ENCODE measurements at places on chromosomes 3 and 15.

DNA sequence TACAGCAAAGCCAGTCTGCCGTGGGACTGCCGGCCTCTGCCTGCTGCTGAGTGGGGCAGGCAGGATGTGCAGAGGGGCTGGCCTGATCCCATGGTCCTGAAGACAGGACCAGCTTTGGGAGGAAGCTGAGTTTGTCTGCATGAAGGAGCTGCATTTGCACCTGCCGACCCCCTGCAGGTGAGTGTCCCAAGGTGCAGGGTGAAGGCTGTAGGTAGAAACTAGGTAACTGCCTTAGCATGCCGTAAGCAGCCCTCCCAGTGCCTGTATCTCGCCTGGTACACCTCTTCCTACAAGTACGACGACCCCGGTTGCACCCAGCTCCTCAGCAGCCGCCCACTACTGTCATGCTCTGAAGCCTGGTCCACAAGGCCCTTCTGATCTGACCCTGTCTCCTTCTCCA is 34.9 kb downstream of the AMOTL2 start:
- DNase-seq: no peak

- no peak for DNase-seq
Observed at GRCh38 chr15:29143293-29143692, 126.3 kb downstream of the NSMCE3 start.

DNA sequence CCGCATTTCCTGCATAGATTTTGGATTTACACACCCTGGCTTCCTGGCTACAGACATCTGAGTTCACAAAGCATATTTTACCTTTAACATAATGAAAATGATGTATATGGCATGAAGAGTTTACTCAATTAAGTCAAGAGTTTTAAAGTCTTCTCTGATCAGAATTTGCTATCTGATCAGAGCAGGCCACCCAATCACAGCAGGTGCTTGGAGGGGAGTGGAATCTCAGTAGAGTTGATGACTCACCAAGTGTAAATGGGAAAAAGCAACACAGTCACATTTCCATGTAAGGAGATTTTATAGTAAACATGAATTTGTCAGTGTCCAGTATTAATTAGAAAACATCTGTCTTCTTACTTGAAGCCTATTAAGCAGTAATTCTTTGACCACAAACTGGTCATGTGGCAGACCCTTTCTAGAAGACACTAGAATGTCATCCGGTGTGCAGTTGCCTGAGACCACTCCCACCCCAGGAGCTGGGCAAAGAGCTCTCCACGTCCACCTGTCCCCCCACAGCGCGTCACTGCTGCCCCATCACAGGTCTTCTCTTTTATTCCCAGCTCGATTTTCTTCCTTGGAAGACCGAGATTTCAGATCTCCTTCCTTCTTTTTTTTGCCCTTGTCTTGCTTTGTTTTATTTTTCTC is 10.8 kb downstream of the MESD start:
- no peak for DNase-seq

DNA sequence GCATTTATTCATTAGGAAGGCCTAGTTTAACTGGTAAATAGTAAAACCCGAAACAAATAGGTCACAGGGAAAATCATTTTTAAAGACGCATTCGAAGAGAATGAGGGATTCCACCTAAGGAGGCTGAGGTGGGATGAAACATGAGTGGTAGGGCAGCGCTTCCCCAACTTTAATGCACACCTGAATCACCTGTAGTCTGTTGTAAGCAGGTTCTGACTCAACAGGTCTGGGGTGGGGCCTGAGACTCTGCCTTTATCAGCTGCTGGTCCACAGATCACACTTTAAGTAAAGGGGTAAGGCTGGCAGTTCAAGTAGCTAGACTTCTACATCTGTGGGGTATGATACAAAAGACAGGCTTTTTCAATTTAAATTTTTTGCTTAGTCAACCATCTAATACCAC is 223.5 kb upstream of the UBE2E2 start:
- DNase-seq: no peak

GRCh38 chr15:65829130-65829764 is 37.2 kb upstream of the DENND4A start:
- no peak for DNase-seq

DNA sequence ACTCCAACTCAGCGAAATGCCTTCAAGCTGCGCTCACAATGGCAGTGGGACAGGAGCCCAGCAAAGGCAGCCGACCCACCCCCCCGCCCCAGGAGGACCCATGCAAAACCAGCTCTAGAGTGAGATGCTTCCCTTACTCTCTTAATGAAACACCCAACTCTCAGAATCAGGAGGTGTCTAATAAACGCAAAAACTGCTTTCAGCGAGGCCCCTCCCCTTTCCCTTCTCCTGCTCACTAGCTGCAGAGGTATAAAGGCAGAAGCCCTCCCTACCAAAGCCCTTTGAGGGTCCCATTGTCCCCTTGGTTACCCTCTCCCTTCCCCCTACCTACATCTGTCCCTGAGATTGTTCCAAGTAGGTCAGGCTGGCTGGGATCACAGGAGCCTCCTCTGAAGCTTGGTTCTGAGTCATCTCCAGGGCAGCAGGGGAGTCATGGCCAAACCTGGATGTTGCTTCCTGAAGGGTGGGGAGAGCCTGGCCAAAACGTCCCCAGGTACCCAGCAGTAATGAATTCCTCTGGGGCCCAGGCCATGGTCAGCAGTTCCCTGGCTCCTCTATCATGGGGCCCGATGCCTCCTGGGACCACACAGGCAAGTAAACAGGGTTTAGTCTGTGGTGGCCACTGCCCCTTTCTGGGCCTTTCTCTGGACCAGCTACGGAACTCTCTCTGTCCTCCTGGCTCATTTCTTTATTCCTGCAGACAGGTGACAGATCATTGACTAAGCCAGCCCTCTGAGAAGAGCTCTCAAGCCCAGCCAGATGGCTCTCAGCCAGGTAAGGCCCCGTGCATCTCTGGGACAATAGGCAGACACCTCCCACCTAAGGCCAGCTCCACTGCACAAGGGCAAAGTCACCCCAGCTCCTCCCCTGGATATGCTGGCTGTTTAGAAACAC is 8.6 kb downstream of the KLHL25 start:
- DNase-seq: no peak

DNA sequence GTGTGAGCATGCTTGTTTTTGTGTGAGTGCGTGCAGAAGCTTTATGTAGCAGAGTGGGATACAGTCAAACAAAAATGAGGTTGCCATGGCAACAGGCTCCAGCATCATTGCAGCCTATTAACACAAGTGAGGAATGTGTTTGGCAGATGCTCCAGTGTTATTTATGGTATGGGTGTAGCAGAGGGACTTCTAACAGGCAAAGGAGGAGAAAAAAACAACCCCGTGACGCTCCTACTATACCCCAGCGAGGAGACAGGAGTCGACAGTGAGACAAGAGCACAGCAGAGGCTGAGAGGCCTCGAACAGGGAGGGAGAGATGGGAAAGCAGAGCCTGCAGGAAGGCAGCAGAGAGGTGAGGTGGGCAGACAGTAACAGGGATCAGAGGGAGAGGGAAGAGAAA is 4.9 kb downstream of the ADCY5 start:
- no peak for DNase-seq

GRCh38 chr3:50627407-50628051 is 10.6 kb downstream of the MAPKAPK3 start:
- DNase-seq: no peak

GRCh38 chr3:98991393-98991792 is 89.9 kb upstream of the DCBLD2 start:
- DNase-seq: no peak

GRCh38 chr3:23256741-23257435 is 53.8 kb downstream of the UBE2E2 start:
- DNase-seq: no peak

DNA sequence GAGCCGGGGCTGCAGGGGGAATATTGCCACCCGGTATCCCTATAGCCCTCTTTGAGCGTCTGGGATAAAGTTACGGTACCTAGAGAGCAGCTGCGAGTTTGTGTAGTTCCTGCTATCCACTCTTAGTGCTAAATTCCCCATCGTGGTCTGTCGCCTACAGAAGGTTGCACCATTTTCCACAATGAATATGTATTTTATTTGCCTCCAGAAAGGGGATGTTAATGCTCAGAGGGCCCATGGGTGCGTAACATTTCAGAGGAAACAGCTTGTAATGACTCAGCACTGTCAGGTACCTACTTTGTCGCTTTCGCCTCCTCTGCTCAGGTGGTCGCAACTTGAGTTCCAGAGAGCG is 1.1 kb downstream of the SLCO3A1 start:
- DNase-seq: no peak

DNA sequence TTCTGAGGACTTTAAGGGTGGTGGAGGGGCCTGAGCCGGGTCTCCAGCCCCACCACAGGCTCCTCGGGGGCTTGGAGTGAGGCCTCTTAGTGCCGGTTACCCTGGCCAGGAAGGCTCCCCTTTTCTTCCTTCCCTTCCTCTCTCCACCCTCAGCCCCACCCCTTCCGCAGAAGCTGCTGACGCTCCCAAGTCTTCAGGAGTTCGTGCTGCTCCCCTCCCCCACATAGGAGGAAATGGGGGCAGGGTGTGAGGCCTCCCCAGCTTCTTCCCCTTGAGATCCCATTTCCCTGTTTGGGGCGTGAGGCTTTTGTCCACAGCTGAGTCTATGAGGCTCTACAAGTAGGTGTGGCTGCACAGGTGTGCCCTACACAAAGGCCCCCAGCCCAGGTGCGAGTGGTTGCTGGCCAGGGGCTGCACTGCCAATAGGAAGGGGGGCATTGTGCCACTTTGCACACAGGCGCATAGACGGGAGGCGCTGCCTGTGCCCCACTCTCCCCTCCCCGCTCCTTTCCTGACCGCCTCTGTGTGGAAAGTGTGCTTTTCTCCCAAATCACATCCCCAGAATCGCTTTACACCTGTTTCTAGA is 915 bp upstream of the CALML4 start:
- DNase-seq: no peak

GRCh38 chr15:69074843-69075224 is 60.3 kb downstream of the NOX5 start:
- no peak for DNase-seq

DNA sequence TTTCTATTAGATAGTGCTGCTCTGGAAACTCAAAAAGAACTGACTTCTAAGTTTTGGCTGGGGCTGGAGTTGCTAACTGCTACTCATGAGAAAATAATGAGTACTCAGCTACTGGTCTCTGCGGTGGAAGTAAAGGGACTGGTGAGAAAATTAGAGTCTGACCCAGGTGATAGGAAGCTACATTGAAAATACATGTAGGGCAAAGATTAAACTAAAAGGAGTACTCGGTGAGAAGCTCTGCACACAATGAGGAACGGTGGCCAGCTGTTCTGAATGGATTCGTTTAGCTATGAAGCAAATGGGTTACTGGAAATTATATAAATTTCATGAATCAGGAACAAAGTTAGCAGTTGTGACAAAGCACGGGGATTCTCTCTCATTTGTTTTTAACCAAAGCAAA is 512.9 kb upstream of the SGO1 start:
- DNase-seq: no peak

DNA sequence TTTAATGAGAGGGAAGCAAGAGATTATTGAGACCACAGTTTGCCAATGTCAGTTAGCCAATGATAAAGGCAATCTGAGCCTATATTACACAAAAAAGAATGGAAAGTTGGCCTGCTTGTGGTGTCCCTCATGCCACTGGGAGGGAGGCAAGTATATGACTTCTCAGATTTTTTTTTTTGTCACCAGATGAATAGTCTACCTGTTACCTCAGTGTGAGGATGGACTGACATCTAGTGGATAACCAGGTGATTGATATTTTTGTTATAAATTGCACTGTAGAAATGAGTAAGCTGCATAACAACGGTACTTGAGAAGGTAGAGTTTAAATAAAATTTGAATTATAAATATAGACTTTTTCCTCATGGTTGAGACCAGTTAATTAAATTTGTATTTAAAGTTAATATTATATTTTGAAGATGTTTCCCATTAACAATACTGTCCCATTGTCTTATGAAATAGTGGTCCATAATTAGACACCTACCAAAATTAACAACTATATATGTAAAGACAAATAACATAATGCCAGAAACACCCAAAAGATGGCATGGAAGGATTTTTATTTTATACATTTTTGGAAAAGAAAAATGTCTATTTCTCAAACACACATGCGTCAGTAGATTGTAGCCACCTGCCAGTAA is 237.8 kb upstream of the GADL1 start:
- DNase-seq: no peak

DNA sequence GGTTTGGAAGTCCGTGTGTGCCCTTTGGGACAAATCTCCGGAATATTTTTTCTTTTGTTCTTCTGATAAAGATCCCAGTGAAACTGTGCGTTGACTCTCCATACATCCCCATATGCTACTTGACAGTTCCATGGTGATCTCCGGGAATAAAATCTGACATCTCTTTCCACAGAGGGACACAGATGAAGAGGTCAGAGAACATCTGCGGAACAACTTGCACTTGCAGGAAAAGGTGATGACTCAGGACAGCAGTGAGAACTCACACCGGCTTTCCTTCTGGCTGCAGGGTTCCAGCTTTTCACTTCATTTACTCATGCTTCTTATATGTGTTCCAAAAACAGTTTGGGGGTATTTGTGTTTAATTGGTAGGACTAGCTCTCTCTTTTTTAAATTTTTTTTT is 157.5 kb upstream of the CHRM5 start:
- no peak for DNase-seq

DNA sequence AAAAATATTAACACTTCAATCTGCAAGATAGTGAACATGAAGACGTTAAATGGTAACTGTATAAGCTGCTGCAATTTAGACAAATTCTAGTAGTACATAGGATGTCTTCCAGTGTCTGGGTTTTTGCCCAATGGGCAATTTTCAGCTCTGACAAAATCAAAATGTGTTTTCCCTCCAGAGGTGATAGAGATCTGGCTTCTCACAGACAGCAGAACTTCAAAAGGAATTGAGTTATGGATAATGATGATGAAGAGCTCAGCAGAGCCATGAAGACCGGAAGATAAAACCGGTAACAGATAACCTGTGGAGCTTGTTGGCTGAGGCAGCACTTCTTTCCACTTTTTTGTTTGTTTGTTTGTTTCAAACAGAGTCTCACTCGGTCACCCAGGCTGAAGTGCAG is 89.4 kb upstream of the NTRK3 start:
- no peak for DNase-seq

DNA sequence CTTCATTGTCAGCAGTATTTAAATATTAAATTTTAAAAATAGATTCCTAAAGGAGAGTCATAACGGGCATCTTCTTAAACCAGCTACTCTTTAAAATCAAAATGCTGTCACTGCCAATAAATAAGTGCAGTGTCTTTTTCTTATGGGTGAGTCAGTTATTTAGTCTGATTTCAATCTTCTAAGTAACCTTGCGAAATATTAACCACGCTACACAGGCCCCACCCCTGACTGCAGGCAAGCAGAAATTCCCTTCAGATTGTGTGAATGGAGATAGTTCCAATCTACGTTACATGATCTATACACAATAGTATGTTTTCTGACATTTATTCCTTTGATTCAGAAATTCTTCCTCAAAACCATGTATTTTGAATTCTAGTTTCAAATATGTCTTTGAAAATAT is 141.5 kb downstream of the GADL1 start:
- DNase-seq: no peak

GRCh38 chr15:50676799-50677483 is 9.7 kb downstream of the TRPM7 start:
- no peak for DNase-seq

All from stimulated activated CD4-positive, alpha-beta T cell treated with anti-CD3 and anti-CD28 coated beads, Interleukin-1b, Interleukin-23, amount 100 ng/mL, for 1 hour (primary cell).